Stimulated activated naive B cell treated with anti-CD40 and anti-IgM and Interleukin-4, amounts not matched to agents 10 μg/mL and 1 μg/mL and 100 μg/mL, for 72 hours (primary cell): ENCODE measurements at places on chromosomes 3 and 15.

DNA sequence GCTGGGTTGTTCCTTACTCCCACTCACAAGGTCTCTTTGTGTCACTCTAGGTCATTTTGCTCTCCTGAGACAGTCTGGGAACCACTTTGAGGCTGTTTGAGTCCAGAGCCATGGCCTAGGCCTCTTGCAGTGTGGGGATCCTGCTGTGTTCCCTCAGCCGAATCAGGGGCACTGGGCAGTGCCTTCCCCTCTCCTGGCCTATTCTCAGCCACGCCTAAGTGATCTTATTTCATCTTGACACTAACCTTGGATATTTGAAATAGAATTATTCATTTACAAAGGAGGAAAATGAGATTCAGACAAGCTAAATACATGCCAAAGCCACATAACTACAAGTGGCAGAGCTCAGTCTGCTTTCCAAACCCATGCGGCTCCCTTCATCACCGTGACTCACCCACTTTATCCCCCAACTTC lies 557.2 kb upstream of the TBL1XR1 start:
- no peak for DNase-seq

GRCh38 chr15:89899295-89899945 lies 5.6 kb upstream of the AP3S2 start:
- DNase-seq = peak; percentile 4

- DNase-seq = no peak
Observed at GRCh38 chr15:47331829-47332393, 385.4 kb upstream of the SEMA6D start.

GRCh38 chr3:11626084-11626463 lies 17.6 kb downstream of the VGLL4 start:
- no peak for DNase-seq

DNA sequence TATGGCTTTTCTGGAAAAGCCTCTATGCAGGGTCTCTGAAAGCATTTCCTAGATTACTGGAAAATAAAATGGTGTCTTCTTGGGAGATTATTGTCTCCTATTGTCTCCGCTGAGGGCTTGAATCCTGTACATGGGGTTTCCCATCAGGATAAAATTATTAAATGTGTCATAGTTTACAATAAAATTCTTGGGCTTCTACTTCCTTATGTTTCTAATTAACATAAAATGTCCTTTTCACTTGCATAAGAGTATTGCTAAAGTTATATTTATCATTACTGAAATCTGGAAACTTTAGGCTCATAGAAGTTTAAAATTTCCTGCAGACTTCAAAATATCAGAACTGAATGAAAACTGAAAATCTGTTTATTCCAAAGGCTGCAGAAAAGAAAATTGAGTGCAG lies 595.5 kb upstream of the AGTR1 start:
- DNase-seq = no peak

DNA sequence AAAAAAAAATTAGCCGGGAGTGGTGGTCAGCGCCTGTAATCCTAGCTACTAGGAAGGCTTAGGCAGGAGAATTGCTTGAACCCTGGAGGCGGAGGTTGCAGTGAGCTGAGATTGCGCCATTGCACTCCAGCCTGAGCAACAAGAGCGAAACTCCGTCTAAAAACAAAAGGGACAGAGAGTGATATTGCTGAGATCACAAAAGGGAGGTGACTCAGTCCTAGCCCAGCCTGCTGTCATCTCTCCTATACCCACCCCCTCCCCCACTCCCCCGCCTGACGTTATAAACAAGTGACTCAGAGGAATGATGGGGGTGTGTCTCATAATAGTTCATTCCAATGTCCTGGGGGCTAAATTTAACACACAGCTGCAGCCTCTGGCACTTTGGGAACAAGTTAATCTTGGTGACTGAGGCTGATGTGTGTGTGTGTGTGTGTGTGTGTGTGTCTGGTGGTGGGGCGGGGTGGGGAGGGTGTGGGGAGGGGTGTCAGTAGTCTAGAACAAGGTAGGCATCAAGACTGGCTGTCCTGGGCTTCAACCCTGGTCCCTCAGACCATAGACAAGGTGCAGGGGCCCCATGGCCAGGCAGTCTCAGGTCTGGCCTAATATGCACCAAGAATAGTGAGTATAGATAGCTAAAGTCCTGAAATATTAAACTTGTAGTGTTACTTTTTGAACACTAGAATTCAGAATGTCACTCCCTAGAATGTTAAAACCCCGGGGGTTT lies 1.3 kb upstream of the KLHL40 start:
- no peak for DNase-seq

DNA sequence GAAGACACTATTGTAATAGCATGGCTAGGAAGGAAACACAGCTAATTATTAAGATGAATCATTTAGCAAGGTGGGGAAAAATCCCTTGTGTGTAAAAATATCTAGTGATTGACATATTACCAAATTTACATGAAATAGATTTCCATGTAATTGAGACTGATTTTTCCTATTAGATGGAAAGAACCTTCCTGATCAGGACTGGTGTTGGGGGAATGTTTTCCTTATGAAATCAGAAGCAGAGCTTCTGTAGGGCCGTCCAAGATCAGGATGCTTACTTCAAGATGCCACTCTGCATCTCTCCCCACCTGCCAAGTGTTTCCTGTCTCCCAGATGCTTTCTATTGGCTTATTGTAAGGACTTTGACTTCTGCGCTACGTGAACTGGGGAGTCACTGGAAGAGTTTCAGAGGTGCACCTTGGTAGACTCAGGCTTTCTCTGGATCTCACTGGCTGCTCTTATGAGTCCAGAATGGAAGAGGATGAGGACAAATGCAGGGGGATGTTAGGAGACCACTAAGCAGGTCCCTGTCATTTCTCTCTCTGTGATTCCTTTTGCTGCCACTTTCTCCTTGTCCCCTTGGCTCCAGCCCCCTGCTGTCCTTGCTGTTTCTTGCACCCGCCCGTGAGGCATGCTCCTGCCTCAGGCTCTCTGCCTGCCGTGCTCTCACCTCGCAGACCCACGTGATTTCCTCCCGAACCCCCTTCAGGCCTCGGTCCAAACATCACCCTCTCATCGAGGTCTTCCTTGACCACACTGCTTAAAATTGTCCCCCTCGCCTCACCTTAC lies 30.1 kb downstream of the BTD start:
- no peak for DNase-seq

GRCh38 chr15:90143166-90143655 lies 40.9 kb upstream of the IDH2 start:
- DNase-seq = peak; percentile 49

GRCh38 chr3:131543714-131544113 lies 40.9 kb upstream of the MRPL3 start:
- DNase-seq = no peak

GRCh38 chr3:111531446-111531845 lies 10.6 kb upstream of the CD96 start:
- DNase-seq = no peak

GRCh38 chr3:32126305-32127015 lies 20.0 kb downstream of the GPD1L start:
- DNase-seq = no peak

GRCh38 chr3:1010228-1010627 lies 82.6 kb upstream of the CNTN6 start:
- DNase-seq = no peak

DNA sequence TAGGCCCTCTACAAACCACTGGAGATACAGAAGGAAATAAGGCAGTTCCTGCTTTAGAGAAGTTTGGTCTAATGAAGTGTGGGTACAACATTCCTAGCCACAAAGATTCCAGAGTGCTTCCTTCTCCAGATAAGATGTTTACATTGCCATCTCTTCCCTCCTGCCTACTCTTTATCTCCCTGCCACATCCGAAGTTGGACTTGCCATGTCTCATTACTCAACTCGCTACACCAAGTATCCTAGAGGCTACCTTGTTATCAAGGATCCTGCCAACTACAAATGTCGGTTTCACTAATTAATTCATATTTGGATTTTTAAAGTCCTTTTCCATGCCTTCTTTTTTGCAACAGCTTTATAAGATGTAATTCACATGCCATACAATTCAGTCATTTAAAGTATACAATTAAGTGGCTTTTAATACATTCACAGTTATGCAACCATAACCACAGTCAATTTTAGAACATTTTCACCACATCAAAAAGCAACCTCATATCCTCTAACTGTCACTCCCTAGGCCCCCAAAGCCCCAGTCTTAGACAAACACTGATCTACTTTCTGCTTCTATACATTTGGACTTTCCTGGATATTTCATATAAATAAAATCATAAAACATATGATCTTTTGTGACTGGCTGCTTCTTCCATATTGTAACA lies 53.7 kb upstream of the CSTA start:
- no peak for DNase-seq

- no peak for DNase-seq
Observed at GRCh38 chr3:179949412-179949811, 87.3 kb downstream of the PEX5L start.

DNA sequence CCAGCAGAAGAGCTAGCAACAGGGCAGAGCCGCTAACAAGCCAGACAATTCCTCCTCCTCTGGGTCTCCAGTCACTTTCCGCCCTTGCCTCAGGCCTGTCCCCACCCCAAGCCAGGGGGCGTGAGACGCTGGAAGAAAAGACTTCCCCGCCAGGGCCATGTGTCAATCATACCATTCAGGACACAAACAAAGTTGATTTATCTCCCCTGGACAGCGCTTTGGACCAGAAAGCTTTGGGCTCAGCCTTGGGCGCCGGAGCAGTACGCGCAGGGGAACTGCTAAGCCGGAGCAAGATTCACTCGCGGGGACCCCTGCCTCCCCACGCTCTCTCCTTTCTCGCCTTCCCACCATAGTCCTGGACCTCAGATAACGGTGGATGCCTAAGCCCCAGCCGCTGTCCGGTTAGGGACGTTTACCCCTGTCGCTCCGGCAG lies 479 bp downstream of the LRRC2 start:
- no peak for DNase-seq

- no peak for DNase-seq
Observed at GRCh38 chr15:71628988-71629770, 181.2 kb upstream of the NR2E3 start.

DNA sequence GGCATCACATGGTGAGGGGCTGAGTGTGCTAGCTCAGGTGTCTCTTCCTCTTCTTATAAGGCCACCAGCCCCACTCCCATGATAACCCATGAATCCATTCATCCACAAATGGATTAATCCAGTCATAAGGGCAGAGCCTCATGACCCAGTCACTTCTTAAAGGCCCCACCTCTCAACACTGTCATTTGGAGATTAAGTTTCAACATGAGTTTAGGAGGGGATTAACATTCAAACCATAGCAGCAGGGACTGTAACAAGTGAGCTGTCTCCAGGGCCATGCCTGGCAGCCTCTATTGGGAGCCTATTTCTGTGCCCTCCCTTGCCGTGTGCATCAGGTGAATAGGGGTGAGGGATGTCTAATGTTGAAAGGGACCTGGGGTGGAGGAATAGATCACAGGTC lies 77.5 kb downstream of the CHRD start:
- no peak for DNase-seq

DNA sequence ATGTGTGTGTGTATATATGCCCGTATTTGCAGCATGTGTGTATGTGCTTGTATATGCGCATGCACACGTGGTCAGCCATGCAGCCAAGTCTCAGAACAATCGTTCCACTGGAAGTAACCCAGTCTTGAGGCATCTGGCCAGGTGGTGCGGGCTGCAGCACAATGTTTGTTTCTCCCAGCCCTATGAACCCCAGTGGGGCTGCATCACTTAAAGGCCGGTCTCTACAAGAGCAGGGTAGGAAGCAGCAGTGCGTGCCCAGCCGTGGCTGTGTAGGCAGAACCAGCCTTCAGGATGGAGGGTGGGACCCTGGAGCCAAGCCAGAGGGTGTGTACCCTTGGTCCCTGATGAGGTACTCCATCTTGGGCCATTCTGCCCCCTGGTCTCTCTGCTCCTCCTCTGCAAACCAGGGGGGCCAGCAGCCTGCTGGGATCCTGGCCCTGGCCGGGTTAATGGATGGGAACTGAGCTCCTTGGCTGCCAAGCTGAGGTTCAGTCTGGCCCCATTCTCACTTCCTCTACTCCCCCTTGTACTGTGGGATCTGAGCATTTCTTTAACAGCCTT lies 11.8 kb downstream of the KLF13 start:
- DNase-seq = peak; percentile 50

- DNase-seq = no peak
Observed at GRCh38 chr3:127252446-127252845, 35.4 kb downstream of the PRR20G start.

DNA sequence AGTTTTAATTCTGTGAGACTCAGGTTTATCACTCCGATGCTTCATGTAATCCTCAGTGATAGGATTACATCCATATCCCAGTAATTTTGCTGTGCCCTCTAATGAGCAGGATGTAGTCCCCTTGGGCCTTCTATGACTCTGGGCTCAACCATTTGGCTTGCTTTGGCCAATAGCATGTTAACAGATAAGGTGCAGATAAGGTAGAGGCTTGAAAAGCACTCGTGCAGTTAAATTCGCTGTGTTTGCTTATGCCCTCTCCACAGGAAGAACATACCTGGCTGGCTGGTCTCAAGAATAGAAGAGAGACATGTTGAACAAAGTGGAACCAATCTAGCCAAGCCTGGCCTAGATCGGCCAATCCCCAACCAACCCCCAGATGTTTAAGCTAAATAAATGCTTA lies 20.1 kb downstream of the CCDC13 start:
- DNase-seq = no peak

DNA sequence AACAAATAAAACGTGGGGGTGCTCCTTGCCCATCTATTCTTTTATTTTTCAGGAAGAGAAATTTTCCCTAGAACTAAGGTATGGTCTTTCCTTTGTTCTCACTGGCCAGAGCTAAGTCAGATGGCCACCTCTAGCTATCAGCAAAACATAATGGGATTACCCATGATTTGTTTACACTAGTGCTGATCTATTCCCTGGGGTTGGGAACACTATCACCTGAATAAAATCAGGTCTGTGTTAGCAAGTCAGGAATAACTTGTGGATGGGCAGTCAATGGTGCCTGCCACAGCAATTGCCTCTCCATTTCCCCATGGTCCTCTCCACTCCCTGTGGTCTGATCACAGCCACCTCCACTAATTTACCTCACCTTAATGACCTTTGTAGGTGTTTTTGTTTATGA lies 181.7 kb upstream of the CADPS start:
- no peak for DNase-seq

- DNase-seq = no peak
Observed at GRCh38 chr3:195227871-195228270, 43.1 kb downstream of the XXYLT1 start.

- no peak for DNase-seq
Observed at GRCh38 chr15:91572110-91572509, 281.4 kb upstream of the SLCO3A1 start.

- DNase-seq = no peak
Observed at GRCh38 chr15:71080705-71081104, 34.6 kb upstream of the THSD4 start.

GRCh38 chr3:101857301-101857741 lies 8.0 kb downstream of the NFKBIZ start:
- no peak for DNase-seq

GRCh38 chr3:156474560-156475389 lies 80.1 kb downstream of the SSR3 start:
- no peak for DNase-seq

- DNase-seq = no peak
Observed at GRCh38 chr3:161745741-161746140, 249.1 kb downstream of the OTOL1 start.

GRCh38 chr15:30036036-30036703 lies 46.6 kb upstream of the GOLGA8J start:
- no peak for DNase-seq
